Stimulated activated CD4-positive, alpha-beta T cell treated with anti-CD3 and anti-CD28 coated beads, Interleukin-12 subunit alpha, Interleukin-12 subunit beta, amount 100 ng/mL, for 24 hours (primary cell): ENCODE measurements at places on chromosomes 5 and 9.

DNA sequence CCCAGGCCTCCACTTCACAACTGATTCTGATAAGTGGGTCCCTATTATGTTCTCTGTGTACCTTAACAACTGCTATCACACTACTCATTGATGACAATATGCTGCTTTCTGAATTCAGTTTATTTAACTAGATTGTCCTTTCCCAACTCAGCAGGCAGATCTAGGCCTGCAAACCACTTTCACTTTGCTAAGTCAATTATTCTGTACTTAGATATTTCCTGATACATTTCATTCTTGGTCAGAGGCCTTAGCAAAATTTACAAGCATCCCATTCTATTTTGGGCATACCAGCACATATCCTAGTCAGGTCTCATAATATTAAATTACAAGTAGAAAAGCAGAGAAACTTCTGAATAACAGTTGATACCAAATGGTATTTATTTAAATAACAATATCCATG is 235.7 kb upstream of the HAPLN1 start:
- DNase-seq = no peak

DNA sequence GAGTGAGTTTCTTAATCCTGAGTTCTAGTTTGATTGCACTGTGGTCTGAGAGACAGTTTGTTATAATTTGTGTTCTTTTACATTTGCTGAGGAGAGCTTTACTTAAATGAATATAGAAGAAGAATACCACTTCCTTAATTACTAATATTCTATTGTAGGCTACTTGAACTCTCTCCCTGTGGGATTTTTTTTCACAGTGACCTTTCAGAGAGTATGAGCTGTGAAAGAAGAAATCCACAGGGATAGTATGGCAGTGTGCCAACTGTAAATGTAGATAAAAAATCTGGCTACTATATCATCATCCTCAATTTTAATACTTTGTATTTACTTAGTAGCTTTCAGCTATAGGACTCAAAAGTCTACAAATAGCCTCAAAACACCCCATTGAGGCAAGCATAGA is 67.3 kb downstream of the COMMD10 start:
- DNase-seq = no peak

DNA sequence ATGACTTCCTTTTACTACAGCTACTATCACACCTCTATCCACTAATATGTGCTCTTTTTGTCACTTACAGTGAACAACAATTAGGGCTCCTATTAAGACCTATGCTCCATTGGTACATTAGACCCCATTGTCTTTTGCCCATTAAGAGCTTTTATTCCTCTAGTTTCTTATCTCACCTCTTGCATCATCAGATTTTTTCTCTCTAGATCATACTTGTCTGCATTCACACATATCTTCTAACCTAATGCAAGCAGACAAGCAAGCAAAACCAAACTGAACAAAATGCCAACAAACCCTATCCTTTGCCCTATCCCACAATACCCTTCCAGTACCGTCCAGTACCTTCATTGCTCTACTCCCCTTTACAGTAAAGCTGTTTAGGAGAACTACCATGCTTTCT is 10.1 kb upstream of the RBM27 start:
- DNase-seq = no peak

GRCh38 chr9:127574072-127574993 is 37.7 kb upstream of the STXBP1 start:
- DNase-seq = no peak

DNA sequence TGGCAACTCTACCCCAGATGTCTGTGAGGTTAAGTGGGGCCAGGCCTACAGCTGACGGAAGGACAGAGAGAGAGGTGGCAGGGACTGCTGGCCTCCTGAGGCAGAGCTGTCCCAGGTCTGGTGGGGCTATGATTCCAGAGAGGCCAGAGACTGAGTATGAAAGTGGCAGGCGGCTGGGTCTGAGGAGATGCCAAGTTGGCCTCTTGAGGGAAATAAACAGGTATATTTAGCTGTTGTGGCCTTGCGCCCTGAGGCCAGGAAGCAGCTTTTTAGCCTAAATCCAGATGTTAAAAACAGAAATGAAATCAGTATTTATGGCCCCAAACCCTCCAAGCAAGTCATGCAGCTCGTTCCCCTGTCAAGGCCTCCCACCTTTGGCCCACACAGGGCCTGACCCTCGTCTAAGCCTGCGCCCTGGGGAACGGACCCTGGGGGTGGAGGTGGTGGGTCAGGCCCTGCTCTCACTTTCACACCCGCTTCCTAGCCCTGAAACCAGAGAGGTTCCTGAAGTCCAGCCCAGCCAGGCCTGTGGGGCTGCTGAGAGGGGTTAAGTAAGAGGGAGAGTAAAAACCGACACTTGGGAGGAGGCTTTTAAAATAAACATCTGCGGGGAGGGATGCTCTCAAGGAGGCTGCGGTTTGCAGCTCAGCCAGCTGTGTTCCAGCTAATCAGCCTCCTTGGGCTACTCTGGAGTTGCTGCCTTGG is 18.7 kb downstream of the PCDHGC5 start:
- no peak for DNase-seq

- DNase-seq = no peak
These were observed 19.6 kb upstream of the ZNF462 start for GRCh38 chr9:106843371-106843770.

GRCh38 chr9:128785427-128785826 is 1.6 kb upstream of the TBC1D13 start:
- no peak for DNase-seq

GRCh38 chr9:80881940-80882339 is 807.4 kb downstream of the TLE1 start:
- DNase-seq = no peak

DNA sequence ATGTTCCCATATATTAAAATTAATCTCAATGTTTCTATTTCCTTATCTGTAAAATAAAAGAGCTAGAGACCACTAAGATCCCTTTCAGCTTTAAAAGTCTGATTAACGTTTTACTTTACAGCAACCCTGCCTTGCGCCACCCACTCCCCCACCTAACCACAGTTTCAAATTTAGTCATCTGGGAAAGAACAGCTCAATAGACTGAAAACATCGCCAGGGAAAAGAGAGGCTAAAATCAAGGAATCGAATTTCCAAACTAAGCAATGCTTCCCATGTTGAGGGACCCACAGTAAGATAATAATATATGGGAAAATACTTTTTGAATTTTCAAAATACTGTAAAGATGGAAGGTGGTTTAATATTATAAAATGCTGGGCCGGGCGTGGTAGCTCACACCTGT is 6.6 kb downstream of the SAXO1 start:
- DNase-seq = no peak

DNA sequence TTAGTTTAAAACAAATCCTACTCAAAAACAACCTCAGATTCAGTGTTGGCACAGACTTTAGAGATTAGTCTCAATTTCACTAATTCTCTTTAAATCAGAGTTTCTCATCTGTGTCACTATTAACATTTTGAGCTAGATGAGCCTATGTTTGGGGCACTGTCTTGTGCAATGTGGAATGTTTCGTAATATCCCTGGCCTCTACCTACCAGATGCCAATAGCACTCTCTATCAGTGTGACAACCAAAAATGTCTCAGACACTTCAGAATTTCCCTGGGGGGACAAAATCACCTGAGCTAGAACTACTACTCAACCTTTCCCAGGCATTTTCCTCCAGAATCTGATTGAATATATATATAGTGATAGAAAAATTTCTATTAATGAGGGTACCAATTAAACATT is 465.2 kb upstream of the RGMB start:
- DNase-seq = no peak

DNA sequence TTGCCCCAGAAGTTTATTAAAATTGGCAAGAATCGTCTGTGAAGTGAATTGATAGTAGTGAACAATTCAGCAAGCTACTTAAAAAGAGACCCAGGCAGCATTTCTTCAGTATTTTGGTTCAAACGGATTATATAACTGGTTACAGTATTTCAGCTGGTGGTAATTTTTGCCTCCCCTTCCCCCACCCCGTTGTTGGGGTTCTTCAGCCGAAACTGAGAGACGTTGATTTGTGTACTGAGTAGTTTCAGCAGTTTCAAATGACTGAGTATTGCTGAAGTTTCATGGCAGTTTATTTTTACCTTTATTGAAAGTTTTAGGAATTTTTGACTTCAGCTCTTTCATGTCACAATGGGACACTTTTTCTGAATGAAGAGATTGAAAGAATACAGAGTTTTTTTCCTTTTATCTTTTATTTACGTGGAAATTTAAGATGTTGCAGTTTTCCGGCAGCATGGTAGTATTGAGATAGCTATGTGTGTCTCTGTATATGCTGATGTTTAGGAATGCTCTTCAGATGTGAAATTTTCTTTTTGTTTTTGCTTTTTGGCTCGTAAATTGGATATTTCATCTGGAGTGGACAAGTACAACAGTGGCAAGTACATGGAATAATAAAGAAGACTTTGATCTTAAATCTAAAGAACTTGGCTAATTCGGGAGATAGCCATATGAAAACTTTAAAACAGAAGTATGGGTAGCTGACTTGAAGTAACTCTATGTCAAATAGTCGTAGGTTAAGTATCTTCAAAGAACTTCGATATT is 1.9 kb downstream of the GPBP1 start:
- DNase-seq = peak; percentile 35

GRCh38 chr9:128208946-128209669 is 5.9 kb downstream of the DNM1 start:
- DNase-seq = no peak

- DNase-seq = no peak
These were observed 17.8 kb upstream of the GLIPR2 start for GRCh38 chr9:36118706-36119105.

GRCh38 chr5:45171563-45171962 is 362.8 kb downstream of the MRPS30 start:
- no peak for DNase-seq

- DNase-seq = no peak
These were observed 126.9 kb downstream of the PALM2AKAP2 start for GRCh38 chr9:109906766-109907382.

DNA sequence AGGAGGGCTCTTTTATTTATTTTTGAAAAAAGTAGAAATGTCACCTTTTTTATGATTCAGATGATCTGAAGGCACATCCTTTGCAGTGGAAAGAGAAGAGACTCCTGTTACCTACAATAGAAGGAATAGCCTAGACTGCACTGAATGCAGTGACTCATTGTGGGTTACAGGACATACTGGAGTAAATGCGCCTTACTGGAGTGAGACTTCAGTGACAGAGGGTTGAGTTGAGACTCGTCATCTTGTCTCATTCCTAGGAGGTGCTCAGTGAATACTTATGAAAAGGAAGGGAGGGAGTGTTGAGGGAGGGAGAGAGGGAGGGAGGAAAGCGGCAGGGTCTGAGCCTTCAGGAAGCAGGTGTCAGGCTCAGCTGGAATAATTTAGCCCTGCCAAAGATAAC is 25.2 kb downstream of the ANKRA2 start:
- no peak for DNase-seq

DNA sequence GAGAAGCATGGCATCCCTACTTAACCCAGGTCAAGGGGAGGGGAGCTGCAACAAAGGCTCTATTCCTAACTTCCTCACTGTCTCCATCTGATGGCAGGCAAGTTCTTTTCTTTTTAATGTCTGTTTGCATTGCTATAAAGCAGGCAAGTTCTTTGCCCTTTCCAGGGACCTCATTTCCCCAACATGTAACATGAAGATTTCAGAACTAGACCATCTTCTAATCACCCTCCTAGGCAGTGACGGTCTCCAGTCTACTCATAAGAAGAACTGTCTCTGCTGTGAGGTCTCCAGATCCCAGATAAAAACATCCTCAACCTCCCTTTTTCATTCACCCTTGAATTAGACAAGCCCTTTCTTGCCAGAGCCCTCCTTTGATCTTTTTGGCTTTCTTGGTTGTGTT is 42.1 kb downstream of the PPP1R2B start:
- DNase-seq = no peak

GRCh38 chr9:104882566-104882965 is 45.4 kb downstream of the ABCA1 start:
- DNase-seq = no peak

GRCh38 chr5:115798252-115798651 is 18.2 kb downstream of the CDO1 start:
- no peak for DNase-seq

DNA sequence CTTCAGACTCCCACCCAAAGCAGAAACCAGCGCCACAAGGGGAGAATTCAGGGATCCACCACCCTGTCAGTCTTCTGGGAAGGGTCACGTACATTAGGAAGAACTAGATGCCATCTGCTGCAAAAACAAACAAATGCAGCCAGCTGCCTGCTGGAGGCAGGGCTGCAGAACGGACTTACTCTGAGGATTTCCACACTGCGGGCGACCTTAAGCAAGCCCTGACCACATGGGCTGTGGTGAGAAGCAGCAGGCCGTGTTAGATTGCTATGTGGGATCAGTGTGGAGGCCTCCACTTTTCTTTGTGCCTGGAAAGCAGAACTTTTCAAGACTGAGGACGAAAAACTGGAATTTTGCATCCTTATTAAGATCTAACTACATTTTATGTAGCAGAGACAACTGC is 13.4 kb upstream of the LTC4S start:
- no peak for DNase-seq

- no peak for DNase-seq
These were observed 307.1 kb upstream of the ADCY2 start for GRCh38 chr5:7088849-7089248.

- no peak for DNase-seq
These were observed 59.5 kb downstream of the PIK3R1 start for GRCh38 chr5:68274847-68275651.

DNA sequence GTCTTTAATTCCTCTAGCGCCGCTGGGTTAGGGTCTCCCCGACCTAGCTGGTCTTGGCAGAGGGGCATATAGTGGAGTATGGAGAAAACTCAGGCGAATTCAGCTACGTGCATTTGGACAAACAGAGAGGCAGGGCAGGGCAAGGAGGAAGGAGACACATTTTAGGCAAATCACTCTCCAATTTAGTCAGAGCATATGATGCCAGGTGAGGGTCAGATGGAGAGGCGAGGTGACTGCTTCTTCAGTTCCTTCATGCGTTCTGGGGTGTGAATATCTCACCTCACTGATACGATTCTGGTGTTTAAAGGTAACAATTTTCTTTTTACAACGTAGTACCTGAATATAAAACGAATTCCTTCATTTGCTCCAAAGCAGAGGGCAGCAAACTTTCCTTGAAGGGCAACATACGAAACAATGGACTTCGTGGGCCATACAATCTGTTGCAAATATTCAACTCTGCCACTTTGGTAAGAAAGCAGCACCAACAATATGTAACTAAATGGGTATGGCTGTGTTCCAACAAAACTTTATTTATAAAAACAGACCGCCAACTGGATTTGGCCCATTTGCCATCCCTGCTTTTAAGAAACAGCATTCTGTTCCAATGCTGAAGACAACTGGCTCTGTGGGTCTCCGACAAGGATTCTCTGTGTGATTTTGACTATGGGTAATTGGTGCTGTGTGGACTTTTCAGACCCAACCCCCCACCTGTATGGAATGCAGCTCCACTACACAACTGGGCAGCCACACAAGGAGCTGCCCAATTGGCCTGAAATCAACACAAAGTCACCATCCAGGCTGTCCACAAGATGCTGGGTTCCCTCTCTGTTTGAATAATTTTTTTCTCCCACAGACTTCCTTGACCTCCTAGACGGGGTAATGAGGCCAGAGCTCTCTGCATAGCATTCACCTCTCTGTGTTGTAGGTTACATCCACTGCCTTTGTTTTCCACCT is 53.8 kb downstream of the RAPGEF1 start:
- DNase-seq = no peak

- DNase-seq = peak; percentile 26
These were observed 40.6 kb downstream of the TMEM174 start for GRCh38 chr5:73213566-73213998.

GRCh38 chr5:170161069-170161468 is 55.4 kb downstream of the FOXI1 start:
- no peak for DNase-seq
